ENCODE measurements at places on chromosomes 11 and 22.

GRCh38 chr11:72932132-72932570, 117.9 kb downstream of the ATG16L2 start:
- DNase-seq, result no peak

- DNase-seq, result no peak
Measured at GRCh38 chr11:121777056-121777455, 324.3 kb upstream of the SORL1-AS1 start.

DNA sequence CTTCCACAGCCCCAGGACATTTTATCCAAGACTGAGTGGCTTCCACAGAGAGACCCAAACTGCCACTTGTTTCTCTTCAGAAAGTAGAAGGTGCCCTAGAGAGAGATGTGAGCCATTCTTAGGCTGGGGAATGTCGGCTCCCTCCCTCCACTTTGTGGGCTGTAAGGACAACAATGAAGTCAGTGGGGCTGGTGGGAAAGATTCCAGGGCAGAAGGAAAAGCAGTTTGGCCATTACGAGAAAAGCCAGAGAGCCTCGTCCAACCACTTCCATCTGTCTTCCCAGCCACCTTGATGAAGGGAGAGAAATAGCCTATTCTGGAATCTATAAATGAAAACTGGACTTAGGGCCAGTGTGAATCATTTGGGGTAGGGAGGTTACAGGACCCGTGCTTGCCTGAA, 382.5 kb downstream of the NXPE2 start:
- no peak for DNase-seq

- DNase-seq, result no peak
Measured at GRCh38 chr11:73875840-73876239, 806 bp downstream of the COA4 start.

- no peak for DNase-seq
Measured at GRCh38 chr11:109343242-109343641, 78.7 kb upstream of the C11orf87 start.

- no peak for DNase-seq
Measured at GRCh38 chr11:94650756-94651155, 83.6 kb downstream of the PIWIL4 start.

GRCh38 chr11:76658651-76659650, 11.6 kb downstream of the LRRC32 start:
- no peak for DNase-seq

DNA sequence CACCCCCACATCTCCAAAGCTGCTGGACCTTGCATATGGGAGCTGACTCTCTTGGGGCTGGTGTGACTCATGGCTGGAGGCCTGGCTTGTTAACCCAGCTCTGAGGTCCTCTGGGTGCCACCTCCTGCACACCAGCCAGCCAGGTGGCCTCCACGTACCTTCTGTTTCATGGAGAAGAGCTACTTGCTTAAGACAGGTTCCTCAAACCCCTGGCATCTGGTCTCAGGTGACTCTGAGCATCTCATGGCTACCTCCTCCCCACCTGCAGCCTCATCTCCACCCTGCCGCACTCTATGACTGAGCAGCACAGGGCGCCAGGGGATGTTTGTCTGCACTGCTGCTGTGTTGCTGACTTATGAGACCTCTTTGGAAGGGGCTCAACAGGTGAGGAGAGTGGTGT, 55.7 kb downstream of the BCR start:
- no peak for DNase-seq

DNA sequence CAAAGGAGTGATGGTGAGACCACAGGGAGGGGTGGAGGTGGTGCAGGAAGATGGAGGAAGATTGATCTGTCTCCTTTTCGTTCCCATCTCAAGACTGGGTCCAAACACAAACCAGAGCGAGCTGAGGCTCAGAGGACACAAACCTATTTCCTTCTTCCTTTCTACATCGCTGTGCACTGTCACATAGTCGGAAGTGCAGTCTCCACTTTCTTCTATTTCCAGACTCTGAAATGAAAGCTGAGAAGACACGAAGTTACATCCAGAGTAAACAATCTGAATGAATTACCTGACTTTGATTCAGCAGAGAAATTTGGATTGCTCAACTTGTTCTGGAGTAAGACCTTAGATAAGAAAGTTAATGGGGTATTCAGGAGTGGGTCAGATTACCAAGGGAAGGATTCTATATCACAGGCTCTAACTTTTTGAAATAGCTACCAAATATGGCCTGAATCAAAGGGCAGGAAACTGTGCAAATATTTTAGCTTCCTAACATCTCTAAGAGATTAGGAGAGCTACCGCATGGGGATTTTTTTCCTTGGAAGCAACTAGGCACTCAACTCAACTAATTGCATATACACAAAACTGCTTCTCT, 14.4 kb downstream of the OVCH2 start:
- DNase-seq, result no peak

DNA sequence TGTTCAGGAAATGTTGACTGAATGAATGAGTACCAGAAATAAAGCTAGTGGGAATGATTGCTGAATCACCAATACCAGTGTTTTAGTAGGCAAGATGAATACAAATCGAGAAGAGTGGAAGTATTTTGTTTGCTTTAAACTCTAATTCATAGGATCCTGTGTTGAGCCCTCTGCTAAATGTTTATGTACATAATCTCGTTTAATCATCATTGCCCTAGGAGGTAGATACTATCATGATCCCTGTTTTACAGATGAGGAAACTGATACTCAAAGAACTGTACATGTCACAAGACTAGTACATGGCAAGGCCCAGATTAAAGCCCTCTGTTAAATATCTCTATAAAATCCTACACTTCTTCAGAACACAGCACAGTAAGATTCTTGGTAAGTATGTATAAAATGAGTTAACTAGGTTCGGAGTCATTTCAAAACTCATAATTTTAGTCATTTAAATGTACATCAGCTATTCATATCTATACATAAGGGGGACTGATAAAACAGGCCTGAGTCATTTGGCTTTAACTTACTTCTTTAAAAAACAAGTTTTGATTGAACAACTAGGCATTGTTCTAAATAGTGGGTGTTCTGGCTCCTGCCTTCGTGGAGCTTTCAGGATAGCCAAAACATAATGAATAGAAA, 97.1 kb downstream of the EXT2 start:
- DNase-seq, result no peak

DNA sequence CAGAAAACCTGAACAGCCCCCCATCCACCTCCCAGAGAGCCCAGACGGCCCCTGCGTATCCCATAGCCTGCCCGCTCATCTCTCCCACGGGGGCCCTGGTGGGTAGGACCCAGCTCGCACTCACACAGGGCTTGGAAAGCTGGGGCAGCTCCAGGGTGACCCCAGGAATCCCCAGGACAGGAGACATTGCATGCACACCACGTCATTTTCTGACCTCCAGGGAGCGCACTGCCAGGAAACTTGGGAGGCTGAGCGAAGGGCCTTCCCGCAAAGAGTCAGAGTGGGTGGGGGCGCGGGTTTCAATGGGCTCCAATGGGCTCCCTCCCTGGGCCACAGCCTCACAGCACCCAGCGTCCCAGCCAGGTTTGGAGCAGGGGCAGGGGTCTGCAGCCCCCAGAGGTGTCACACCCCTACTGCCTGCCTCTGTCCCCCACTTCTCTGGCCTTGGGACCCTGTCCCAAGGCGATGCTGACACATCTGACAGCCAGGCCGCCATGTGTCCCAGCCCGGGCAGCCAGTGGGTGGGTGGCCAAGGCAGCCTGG, 8.2 kb upstream of the SYT8 start:
- DNase-seq, result no peak

- no peak for DNase-seq
Measured at GRCh38 chr22:41361716-41362310, 19.9 kb upstream of the TEF start.

Data from activated gamma-delta T cell (primary cell).